ENCODE measurements at places on chromosomes 16 and 17.

GRCh38 chr16:78211946-78212345 is 112.5 kb downstream of the WWOX start:
- DNase-seq = no peak

DNA sequence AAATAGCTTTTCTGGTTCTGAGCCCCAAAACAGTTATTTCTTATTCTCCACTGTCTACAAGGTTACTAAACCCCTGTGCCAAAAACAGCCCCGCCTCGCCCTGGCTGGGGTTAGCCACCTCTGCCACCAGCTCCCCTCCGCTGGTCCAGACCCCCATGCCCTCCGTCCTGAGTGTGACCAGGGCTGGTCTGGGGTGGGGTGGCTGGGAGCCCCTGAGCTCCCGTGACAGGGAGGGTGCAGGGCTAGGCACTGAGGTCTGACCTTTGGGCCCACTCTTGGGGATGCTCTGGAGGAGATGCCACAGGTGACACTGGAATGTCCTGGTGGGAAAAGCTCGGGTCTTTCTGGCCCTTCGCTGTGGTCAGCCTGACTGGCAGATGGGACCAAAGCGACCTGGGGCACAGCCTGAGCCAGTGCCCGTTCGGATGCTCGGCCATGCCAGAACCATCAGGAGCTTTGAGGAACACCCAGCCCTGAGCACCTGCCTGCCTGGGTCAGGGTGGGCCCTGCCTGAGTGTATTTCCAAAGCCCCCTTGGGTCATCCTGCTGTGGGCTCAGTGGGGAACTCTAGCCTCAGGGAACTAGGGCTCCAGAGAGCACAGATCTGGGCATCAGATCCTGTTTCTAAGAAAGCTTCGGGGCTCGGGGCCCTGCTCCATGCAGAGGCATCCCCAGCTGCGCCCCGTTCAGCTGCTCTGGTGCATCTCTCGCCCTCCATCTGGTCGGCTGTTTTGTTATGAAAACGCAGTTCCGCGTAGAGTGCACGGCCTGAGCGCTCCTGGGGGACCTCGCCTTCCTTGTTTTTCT is 72.1 kb upstream of the GNG13 start:
- DNase-seq = no peak

DNA sequence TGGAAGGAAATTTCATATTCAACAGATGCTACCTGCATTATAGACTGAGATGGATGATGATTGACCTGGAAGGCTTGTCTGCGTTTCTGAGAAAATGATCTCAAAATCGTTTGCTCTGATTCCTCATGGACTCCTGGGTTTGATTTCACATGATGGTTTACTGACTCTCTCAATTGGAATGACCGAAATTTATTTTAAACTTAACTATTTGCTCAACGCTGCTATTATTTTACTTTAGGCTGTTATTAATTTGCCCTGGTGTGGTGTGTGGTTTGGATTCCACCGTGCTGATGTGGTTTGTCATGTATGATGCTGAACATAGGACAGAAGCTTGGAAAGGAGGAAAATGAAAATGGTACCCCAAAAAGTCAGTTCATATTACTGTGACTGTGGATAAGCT is 37.3 kb upstream of the ELAC2 start:
- DNase-seq = no peak

- DNase-seq = no peak
Measured at GRCh38 chr16:21625026-21625425, 25.6 kb downstream of the METTL9 start.

DNA sequence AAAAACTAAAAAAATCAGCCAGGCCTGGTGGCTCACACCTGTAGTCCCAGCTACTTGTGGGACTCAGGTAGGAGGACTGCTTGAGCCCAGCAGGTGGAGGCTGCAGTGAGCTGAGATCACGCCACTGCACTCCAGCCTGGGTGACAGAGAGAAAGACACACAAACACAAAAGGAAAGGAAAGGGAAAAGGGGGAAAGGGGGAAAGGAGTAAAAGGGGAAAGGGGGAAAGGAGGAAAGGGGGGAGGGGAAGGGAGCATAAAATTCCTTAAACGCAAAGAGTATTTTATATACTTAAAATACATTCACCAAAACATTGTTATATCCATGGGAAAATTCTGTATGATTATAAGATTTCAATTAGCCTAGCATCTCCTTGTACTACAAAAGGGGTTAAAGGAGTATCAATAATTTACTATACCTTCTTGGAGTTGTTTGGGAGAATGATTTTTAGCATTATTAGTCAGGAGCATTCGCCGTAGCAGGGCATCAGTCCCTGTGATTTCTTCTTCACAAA is 17.3 kb upstream of the BRIP1 start:
- DNase-seq = no peak

DNA sequence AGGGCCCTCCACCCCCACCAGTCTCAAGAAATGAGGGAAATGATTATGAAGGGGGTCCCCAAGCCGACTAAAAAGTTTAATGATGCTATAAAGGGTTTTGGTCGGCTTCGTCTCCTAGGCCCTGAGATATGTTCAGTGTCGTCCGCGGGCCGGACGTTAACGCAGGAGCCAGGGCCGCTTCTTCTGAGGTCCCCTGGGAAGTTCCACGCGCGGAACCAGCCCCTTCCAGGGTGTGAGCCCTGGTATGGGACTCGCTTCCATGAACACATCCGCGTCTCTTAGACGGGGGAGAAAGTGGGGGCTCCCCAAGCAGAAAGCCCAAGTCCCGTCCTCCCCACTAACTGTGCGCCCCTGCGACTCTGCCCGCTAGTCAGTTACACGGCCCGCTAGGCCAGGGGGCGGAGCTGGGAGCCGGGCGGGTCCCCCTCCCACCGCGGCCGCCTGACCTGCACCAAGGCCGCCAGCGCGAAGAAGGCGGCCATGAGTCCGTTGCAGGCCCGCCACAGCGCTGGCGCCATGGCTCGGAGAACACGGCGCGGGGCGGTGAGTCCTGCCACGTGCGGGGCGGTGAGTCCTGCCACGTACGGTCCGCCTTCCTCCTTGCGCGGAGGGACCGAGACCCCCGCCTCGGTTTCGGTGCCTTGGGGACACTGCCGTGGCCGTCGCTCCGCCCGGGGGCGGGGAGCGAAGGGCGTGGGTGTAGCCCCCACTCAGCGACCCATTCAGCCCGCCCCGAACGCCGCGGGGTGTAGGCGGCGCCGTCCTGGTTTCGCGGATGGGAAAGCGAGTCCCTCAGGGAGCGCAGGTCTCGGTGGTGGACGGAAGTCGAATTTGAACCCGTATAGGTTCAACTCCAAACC is at the start of gene TMEM220:
Gene TMEM220 (minus strand): TSS at position 690 of the 860 bp plus-strand sequence. CDS start 172 bp downstream, at position 518.
- DNase-seq = no peak

GRCh38 chr17:82006468-82007227 is 16.0 kb downstream of the CENPX start:
- DNase-seq = no peak

DNA sequence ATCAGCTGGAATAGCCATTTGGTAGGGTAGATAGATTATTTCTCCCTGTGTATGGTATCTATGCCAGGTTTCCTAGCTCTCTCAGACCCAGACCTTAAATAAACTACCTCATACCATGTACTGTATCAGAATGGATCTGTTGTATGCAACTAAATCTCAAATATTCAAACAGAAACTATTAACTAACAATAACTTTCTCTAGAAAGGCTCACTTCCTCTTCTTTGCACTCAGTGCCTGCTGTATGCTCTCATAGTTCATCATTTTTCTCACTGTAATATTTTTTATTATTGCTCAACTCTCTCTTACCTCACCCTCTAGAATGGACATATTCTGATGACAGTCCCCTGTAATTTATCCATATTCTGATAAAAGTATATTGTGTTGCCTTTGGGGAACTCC is 182.4 kb downstream of the TOX3 start:
- DNase-seq = no peak

- no peak for DNase-seq
Measured at GRCh38 chr17:338442-339192, 14.0 kb downstream of the RPH3AL start.

DNA sequence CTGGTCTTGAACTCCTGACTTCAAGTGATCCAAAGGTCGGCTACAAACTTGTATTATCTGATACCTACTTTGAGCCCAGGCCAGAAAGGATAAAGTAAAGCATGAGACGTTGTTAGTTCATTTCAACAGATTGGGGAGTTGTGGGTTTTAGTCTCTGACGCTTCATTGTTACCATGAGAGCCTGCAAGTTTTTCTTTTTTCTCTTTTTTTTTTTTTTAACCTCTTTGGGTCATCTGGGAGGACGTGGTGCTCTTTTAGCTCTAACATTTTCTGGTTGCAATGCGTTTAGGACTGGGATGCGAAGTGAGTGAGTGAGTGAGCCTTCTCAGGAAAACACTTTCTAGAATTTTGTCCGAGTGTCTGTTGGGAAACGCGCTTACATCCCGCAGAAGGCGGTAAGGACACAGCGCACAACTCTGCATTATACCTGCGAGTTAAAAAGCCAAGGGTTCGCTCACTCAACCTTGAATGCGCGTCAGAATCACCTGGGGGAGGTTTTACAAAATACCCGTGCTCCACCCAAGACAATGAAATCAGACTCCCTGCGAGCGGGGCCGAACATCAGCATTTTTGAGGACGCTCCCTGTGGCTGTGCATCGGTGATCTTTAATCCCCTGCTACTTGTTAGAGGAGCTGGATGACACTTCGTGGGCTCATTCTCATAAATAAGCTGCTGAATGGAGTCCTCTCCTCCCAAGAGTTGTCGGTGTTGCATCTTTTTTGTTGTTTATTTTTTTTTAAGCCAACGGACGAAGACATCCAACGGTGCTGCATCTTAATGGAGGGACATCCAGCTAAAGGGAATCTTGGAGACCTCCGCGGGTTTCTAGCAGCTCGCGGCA is 629 bp upstream of the RNF135 start:
- no peak for DNase-seq

DNA sequence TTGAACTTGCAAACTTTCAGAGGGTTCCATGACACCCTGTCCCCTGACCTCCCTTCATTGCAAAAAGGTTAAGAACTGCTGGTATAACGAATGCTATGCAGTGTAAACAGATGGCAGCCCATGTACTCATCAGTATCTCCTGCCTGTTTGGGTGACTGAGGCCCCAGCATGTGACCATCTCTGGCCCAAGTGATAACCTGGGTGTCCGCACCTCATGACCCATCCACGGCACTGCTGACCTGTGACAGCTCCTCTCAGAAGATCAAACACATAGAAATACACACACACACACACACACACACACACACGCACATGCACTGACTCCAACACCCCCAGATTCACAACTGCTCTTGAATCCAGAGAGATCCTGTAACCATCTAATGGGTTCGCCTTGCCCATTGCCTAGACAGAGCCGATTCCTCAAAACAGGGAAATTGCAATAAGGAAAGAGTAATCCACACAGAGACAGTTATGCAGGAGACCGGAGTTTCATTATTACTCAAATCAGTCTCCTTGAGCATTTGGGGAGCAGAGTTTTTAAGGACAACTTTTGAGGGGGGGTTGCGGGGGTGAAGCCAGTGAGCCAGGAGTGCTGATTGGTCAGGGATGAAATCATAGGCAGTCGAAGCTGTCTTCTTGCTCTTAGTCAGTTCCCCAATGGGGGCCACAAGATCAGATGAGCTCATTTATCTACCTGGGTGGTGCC is 11.3 kb upstream of the PHOSPHO1 start:
- no peak for DNase-seq

- no peak for DNase-seq
Measured at GRCh38 chr17:27569257-27569722, 61.7 kb upstream of the LGALS9 start.

DNA sequence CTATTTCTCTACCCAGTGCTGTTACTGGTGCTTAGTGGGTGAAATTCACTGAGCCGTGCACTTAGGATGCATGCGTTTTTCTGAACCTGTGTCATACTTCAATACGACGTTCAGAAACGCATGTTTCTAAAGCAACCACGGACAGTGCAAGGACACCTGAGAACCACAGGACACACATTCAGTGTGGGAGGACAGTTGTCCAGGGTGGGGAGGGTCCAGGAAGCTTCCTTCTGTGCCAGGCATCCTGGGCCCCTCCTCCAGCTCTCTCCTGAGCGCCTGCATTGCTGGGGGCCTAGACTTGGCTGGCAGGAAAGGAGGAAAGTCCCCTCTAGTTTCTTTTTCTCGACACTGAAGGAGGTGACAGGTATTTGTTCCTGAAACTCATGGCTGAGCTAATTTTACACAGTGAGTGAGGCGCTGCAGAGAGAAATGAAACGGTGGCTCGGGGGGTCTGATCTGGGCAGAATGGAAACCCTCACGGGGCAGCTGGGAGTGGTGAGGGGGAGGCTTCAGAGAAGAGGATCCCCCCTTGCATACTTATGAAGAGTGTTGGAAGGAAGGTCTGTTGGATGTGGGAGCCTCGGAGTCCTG is 89.9 kb downstream of the IRF8 start:
- DNase-seq = no peak

- DNase-seq = no peak
Measured at GRCh38 chr17:82536512-82537201, 17.1 kb downstream of the FOXK2 start.

- DNase-seq = no peak
Measured at GRCh38 chr16:66277311-66278070, 89.0 kb upstream of the CDH5 start.

DNA sequence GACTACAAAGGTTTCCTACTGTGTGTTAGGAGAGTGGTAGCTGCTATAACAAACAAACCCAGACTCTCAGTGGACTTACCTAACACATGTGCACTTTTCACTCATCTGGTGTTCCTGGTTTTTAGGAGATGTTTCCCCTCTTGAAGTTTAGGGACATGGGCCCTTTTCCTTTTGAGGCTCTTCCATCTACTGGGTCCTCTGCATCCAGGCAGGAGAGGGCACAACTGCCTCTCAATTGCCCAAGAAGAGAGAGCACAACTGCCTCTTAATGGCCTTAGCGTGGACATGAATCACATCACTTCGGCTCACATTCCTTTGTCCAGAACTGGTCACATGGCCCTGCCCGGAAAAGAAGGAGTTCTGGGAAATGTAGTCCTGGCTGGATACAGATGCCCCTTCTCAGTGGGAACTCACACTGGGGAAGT is 9.8 kb upstream of the TNRC6C start:
- DNase-seq = no peak

DNA sequence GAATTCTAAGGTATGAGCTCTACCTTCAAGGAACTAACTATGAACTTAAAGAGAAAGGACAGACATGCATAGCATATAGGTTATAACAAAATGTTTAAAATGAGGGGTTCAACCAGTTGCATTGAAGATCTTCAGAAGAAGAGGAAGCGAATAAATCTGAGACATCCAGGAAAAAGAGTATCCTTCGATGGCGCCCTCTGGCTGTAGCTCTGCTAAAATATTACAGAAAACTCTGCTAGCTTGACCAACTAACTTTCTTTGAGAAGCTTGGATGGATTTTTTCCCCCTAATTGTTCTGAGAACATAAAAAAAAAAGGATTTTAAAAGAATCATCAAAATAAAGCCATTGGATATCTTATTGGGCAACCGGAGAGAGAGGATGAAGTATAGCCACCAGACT is 659.9 kb upstream of the SOX9 start:
- no peak for DNase-seq

DNA sequence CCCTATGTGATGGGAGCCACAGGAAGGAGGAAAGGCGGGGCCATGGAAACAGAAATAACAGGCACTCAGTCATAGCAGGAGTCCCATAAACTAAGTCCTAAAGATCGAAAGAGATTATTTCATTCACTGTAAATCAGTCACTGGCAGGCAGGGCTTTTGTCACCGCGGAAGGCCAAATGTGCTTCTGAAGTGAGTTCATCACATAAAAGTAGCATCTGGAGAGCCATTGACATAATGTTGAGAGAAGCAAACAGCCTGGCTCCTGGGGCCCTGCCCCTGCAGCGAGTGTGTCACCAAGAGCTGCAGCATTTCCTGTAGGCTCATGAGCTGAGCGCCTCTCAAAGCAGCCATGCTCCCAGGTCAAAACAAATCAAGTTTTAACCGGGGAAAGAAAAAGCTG is 476.2 kb downstream of the HAPSTR1 start:
- DNase-seq = no peak

Measured in cortex of kidney (tissue), 1 donor.